NCI-H1092 treated with DMSO at 0.1 percent for 48 hours (cell line): ENCODE measurements at places on chromosomes 11 and 22.

GRCh38 chr22:22812031-22812905 lies 75.3 kb upstream of the IGLL5 start:
- DNase-seq: no peak

DNA sequence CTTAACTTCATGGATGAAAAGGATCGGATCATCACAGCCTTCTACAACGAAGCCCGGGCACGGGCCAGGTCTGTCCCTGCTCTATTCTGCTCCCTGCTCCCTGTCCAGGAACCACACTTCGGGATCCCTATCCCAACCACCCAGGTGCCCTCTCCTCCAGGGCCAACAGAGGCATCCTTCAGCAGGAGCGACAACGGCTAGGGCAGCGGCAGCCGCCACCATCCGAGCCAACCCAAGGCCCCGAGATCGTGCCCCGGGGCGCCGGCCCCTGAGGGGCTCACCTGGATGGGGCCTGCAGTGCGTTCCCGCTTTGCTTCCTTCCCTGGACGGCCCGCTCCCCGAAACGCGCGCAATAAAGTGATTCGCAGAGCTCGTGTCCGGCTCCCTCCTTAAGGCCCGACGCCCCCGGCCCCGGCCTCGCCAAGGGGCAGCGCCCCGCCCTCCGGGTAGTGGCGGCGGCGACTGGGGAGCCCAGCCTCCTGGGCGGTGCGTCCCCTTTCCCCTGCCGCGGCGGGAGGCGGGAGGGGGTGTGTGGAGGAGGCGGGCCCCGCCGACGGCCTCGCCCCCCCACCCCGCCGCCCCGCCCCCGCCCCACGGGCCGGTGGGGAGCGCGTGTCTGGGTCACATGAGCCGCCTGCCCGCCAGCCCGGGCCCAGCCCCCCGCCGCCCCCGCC lies at the start of gene VEGFB:
TSS of gene VEGFB (plus strand) at position 672 of the 674 bp plus-strand sequence. CDS start 250 bp downstream, outside the sequence.
- DNase-seq: peak; percentile 65

GRCh38 chr11:12315024-12315423 lies 62.3 kb upstream of the PARVA start:
- no peak for DNase-seq

DNA sequence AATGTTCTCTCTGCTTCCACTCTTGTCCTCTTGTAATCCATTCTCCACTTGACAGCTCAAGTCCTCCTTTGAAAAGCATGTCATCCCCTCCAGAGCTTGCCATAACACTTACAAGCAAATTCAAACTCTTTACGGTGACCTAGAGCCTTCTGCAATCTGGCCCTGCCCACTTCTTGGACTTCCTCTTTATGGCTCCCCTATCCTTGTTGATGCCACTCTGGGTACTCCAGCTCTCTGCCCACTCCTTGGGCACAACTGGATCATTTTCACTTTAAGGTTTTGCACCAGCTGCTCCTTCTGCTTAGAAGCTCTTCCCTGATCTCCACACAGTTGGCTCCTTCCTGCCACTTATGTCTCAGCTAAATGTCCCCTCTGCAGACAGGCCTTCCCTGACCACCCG lies 217.9 kb downstream of the DSCAML1 start:
- no peak for DNase-seq

DNA sequence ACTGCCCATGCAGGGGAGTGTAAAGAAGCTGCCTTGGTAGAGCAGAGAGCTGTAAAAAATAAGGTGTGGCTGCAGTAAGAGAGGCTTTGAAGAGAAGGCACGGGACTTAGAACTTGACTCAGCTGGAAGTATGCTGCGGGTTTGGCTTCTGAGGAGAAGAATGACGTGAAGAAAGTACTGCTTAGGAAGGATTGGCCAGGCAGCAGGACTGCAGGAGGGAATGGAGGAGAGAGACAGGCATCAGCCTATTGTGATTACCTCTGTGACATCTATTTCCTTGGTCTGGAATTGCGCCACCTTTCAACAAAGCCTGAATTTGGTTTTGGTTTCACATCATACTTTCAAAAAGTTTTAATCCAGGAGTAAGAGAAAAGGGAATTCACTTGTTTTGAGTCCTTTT lies 22.5 kb downstream of the PRRG4 start:
- no peak for DNase-seq

GRCh38 chr11:81059356-81059755 lies 1618.5 kb upstream of the TENM4 start:
- DNase-seq: no peak

GRCh38 chr11:35619855-35620640 lies 1.8 kb downstream of the FJX1 start:
- peak; percentile 41 for DNase-seq

- DNase-seq: no peak
Measured at GRCh38 chr11:66056501-66056900, 4.3 kb downstream of the SF3B2 start.

- DNase-seq: no peak
Measured at GRCh38 chr11:68302670-68303069, 9.7 kb upstream of the LRP5 start.

GRCh38 chr11:27673979-27674663 lies 26.1 kb downstream of the BDNF start:
- DNase-seq: no peak

DNA sequence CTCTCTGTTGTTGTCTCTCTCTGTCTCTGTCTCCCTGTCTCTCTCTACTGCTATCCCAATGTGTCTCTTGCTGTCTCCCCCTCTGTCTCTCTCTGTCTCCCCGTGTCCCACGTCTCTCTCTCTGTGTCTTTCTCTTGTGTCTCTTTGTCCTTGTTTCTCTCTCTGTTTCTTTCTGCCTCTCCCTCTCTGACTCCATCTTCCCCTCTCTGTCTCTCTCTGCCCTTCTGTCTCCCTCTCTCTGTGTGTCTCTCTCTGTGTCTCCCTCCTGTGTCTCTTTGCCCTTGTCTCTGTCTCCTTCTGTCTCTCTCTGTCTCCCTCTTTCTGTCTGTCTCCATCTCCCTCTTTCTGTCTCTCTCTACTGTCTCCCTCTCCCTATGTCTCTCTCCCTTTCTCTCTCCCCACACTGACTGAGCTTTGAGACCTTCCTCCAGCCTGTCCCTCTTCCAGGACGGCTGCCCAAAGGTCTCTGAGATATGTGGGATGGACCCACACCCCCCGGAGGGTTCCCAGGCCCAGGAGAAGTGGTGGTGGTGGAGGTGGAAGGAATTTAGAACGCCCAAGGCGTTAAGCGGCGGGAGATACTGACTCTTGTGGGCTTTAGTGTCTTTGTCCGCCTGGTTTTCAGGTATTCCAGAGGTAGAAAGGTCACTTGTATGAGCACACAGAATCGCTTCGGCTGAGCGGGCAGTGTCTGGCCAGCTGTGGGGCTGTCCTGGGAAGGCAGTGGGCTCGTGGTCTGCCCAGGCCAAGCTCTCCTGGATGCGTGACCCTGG lies 65.5 kb upstream of the CCND1 start:
- no peak for DNase-seq

DNA sequence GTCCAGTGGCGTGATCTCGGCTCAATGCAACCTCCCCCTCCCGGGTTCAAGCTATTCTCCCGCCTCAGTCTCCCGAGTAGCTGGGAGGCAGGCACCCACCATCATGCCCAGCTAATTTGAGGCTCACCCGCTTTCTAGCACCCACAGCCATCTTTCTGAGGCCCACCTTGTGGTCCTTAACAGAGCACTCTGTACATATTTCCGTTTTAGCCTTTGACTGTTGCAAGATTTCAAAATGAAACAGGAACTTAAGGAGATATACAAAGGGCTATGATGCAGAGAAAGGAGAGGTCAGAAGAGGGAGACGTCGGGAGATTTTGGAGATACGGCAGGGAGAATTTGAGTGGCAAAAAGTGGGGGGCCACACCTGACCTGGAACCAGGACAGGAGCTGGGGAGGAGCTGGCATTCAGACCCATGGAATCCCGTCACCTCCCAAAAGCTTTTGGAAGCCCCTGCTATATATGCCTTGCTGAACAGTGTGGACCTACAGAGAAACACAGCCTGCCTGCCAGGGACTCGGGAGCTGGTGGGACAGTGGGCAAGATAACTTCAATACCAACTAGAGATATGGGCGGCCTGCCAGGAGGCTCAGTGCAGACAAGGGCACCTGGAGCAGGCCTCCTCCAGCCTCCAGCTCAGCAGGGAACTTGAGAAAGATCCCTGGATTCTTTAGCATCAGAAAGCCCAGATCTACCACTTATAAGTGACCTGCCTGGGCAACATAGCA lies 8.0 kb upstream of the CLCF1 start:
- no peak for DNase-seq

DNA sequence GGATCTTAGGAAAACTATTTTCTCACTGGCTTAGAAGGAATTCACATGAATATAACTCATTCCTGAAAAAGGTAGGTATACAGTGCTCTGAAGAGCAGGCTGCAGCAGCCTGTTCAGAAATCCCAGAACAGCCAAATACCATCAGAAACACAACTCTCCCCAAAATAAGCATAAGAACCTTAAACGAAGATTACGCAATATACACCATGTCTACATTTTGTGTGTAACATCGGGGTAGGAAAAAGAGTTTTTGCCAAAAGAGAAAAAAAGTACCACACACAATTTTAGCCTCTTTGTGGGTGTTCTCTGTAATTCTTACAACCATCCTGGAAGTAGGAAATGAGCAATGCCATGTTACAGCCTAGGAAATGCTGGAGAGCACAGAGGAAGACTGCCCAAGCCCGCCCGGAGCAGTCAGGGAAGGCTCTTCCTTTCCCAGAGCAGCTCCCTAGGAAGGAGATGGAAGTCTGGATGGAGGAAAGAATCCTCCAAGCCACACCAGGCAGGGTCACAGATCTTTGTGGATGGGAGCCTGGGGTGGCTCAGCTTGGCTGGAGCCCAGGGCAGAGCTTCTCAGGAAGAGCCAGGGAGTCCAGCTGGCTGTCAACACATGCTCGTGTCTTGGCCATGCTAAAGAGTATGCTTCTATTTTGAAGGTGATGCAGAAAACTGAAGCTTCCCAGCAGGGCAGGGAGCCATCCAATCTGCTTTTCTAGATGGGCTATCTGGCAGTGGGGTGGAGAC lies 49.7 kb upstream of the ARFGAP3 start:
- DNase-seq: no peak

- DNase-seq: peak; percentile 84
Measured at GRCh38 chr11:126140926-126141280, 70.5 kb downstream of the RPUSD4 start.

DNA sequence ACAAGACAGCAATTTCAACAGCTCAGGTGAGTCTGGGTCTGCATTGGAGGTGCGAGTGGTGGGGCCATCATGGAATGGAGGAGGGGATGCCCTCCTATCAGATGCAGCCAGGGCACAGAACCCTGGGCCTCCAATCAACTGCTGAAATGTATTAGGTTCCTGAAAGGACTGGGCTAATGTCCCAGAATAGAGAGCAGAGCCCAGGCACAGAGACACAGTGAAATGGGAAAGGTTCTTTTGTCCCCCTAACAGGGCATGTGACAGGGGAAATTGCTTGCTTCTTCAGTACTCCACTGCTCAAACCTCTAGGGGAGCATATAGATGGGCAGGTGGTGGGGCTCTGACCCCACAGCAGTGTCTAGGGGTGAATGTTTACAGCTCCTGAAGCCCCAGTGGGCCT lies 87.3 kb upstream of the CLPB start:
- no peak for DNase-seq

GRCh38 chr11:112266410-112266778 lies 5.7 kb upstream of the PLET1 start:
- DNase-seq: no peak

- no peak for DNase-seq
Measured at GRCh38 chr22:29108137-29108536, 35.3 kb downstream of the KREMEN1 start.

DNA sequence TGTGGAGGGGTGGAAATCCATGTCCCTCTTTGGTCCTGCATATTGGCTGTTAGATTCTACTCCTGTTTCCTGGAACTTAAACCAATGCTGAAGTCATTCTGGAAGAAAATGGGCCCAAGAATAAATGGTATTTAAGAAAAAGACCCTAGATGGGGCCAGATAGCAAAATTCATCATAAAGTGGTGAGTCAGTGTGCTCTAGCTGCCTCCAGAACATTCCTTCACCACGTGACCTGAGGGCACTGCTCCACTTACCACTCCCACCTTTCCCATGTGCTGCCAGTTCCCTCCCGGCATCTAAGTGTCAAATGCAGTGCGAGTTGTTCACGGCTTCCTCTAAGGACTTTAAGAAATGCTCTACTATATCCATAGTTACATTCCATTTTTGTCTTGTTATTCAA lies 30.9 kb upstream of the NAP1L4 start:
- no peak for DNase-seq

- no peak for DNase-seq
Measured at GRCh38 chr22:41229730-41230400, 10.9 kb downstream of the CHADL start.

DNA sequence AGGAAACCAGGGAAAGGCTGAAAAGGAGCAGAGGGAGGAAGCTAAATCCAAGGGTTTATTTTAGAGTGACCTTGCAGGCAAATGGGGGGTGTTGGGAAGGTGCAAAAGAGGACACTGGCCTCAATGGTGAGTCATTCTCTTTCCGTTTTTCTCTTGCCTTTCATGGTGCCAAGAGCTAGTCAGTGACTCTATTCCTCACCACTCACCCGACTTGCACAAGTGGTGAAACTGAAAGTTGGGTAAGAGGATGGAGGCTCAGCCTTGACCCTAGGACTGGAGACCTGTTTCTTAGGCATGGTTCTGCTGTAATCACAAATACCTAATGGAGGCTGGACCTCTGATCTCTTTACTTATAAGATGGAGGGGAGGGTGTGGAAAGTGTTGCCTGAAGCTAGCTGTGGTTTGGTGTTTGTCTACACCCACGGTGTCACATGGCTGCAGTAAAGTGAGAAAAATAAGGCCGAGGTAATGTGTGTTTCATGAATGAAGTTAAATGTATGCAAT lies 67.3 kb upstream of the CREB3L1 start:
- DNase-seq: no peak

GRCh38 chr11:118120793-118121192 lies 31.8 kb downstream of the SCN4B start:
- no peak for DNase-seq

GRCh38 chr22:23913306-23913660 lies 19.1 kb downstream of the MIF start:
- no peak for DNase-seq

- DNase-seq: no peak
Measured at GRCh38 chr22:50600967-50601668, 525 bp downstream of the MAPK8IP2 start.

GRCh38 chr11:13290221-13290980 lies 12.8 kb downstream of the BMAL1 start:
- no peak for DNase-seq

DNA sequence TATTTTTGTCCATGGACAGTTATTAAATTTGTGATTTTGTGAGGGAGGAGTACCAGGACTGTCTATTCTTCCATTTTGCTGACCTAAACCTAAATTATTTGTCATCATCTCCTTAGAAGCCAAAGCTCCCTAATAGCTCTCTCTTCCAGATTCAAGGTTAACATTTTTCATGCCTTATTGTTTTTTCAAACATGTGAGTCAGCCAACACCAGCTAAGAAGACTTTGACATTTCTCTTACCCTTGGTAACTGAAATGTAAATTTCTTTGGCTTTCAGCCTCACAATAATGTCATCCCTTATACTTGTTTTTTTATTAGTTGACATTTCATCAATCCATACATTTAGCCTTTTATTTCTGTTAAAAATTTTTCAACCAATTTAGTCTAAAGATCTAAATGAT lies 19.2 kb downstream of the OR52E1 start:
- DNase-seq: no peak

DNA sequence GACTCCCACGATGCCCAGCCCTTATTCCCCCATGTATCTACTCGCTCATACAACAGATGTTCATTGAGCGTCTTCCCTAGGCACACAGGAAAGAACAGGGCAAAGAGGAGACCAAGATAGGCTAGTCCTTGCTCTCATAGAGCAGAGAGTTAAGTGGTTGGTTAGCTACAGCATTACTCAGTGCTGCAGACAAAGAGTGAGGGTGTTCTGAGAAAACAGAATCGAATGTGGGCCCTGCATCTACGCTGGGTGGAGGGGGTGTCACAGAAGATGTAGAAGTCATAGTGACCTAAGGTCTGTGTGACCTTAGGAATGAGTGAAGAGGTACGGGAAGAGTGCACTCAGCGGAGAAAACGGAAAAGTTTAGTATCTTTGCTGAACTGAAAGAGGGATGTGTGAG lies 12.3 kb downstream of the PSMD13 start:
- no peak for DNase-seq
